ENCODE measurements at places on chromosomes 16 and 17.

GRCh38 chr17:77330602-77331081 lies 189.9 kb downstream of the SEC14L1 start:
- H3K4me3 ChIP-seq = no peak overlapping the region
- H3K4me1 ChIP-seq = no peaks in the 10 kb centered on the region
- H3K27me3 ChIP-seq = no peaks in the 10 kb centered on the region
- peak; percentile 54 for DNase-seq
- no peaks in the 10 kb centered on the region for H3K36me3 ChIP-seq

DNA sequence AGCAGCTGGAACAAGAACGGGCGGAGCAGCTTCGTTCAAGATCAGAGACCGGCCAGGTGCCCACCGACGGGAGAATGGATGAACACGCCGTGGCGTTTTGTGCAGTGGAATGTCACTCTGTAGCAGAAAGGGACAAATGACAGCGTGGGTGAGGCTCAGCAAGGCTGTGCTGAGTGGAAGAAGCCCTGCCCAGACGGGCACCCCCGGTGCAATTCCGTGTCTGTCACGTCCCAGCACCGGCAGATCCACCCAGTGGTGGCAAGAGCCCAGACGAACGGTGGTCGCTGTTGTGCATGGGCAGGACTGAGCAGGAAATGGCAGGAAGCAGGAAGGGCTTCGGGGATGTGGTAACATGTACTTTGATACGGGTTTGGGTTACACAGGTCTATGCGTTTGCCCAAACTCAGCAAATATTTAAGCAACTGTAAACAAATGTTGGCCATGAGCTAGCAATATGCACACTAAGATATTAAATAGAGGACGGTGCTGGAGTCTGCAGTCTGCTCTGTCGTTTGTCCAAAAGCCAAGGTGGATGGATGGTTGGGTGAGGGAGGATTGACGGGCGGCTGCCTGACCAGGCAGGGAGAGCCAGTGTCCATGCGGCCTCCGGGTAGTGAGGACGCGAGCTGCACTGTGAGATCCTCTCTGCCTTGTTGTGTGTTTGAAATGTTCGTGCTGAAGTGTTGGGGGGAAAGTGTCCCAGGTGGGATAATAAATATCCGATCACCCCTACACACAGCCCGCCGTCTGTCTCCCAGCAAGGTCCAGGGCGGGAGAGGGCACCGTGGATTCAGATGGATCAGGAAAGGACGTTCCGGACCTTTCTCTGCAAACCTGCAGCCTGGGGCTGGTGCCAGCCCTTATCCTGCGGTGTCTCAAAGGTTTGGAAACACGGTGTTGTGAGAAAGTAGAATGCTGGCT lies 48.4 kb downstream of the COX4I1 start:
- no peak overlapping the region for H3K4me3 ChIP-seq
- DNase-seq = peak; percentile 34

GRCh38 chr16:85422196-85422631 lies 190.9 kb upstream of the GSE1 start:
- no peaks in the 10 kb centered on the region for H3K4me1 ChIP-seq
- no peaks in the 10 kb centered on the region for H3K36me3 ChIP-seq
- peak; percentile 78 for DNase-seq
- H3K27me3 ChIP-seq = no peaks in the 10 kb centered on the region

GRCh38 chr16:11742093-11742535 lies 543 bp downstream of the TXNDC11 start:
- peak overlapping the region; percentile 81 for H3K27ac ChIP-seq
- DNase-seq = peak; percentile 82
- peak overlapping the region; percentile 92 for H3K4me3 ChIP-seq
- peaks cover 9% of the 10 kb centered on the region for H3K4me1 ChIP-seq
- peaks cover 7% of the 10 kb centered on the region for H3K36me3 ChIP-seq
- no peaks in the 10 kb centered on the region for H3K27me3 ChIP-seq

DNA sequence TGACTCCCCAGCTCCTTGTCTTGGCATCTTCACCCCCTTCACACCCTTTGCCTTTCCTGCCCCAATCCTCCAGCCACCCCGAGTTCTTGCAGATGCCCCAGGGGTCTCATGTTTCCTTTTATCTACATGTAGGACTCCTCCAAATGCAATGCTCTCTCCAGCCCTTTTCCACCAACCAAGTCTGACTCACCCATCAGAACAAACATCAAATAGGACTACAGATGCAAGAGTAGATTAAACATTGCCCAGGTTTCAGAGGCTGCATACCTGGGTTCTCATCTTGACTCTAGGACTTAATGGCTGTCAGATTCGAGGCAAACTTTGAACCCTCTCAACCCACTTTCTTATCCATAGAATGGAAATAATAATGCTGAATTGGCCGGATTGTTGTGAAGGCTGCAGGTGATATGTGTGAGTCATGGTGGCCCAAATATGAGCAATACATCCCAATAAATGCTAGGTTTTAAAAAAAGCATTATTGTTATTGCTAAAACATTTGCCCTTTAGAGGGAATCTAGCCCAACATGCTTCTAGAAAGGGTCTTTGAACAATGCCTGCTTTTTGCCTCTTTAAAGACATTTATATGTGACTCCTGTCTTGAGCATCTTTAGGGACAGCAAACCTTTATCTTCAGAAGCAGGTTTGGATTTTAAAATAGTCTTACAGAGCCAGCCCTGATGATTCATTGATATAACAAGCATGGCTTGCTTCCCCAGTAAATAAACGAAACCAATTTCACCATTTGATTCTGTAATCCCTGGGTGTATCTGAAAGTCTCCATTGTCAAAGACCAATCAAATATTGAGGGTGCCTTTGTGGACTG lies 310.1 kb downstream of the FOXL1 start:
- H3K4me1 ChIP-seq = no peaks in the 10 kb centered on the region
- H3K27me3 ChIP-seq = no peaks in the 10 kb centered on the region
- H3K27ac ChIP-seq = no peak overlapping the region
- H3K36me3 ChIP-seq = no peaks in the 10 kb centered on the region
- H3K4me3 ChIP-seq = no peak overlapping the region

GRCh38 chr16:70395345-70395901 lies 43.5 kb downstream of the ST3GAL2 start:
- H3K4me1 ChIP-seq = no peaks in the 10 kb centered on the region
- peak; percentile 97 for DNase-seq
- H3K27me3 ChIP-seq = no peaks in the 10 kb centered on the region
- no peak overlapping the region for H3K4me3 ChIP-seq
- H3K27ac ChIP-seq = no peak overlapping the region

DNA sequence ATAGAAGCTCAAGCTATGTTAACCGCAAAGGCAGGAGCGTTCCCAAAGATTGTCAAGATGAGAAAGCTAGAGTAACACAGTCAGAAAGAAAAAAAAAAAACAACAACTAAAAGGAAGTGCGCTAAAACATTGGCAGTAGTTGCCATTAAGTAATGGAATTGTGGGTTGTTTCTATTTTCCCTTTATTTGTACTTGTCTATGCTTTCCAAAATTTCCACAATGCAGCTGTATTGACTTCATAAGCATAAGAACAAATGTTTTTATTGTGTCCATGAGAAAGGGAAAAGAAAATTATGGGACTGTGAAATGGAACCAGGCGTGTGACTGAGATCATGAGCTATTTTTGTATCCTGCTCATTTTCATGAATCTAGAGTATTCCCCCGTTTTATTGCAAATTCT lies 153.4 kb downstream of the TMEM114 start:
- no peaks in the 10 kb centered on the region for H3K4me1 ChIP-seq
- no peak overlapping the region for H3K4me3 ChIP-seq
- no peak overlapping the region for H3K27ac ChIP-seq
- no peaks in the 10 kb centered on the region for H3K36me3 ChIP-seq

DNA sequence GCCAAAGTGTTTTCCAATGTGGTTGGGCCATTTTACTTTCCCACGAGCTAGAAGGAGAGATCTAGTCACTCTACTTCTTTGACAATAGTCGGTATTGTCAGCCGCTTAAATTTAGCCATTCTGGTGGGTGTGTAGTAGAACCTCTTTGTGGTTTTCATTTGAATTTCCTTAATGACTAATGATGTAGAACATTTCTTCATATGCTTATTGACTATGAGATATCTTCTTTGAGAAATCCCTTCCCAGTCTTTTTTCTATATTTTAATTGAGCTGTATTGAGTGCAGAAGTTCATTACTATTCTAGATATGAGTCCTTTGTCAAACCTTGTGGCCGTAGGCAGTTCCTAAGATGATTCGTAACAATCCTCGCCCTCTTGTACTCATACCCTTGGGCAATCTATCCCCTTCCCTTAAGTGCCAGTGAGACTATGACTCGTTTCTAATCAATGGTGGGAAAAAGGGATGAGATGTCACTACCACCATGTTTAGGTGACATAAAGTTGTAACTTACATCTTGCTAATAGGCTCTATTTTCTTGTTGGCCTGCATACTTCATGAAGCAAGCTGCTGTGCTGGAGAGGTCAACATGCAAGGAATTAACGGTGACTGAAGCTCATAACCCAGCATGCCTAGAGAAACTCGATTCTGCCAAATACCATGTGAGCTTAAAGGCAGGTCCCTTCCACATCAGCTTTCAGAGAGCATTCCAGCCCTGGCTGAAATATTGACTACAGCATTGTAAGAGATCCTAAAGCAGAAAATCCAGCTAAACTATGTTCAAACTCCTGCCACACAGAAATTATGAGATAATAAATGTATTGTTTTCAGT lies 817.9 kb upstream of the SOX9 start:
- H3K4me1 ChIP-seq = no peaks in the 10 kb centered on the region
- no peaks in the 10 kb centered on the region for H3K27me3 ChIP-seq
- H3K36me3 ChIP-seq = no peaks in the 10 kb centered on the region
- H3K27ac ChIP-seq = no peak overlapping the region
- no peak overlapping the region for H3K4me3 ChIP-seq

GRCh38 chr16:77885571-77886295 lies 97.4 kb downstream of the VAT1L start:
- H3K4me3 ChIP-seq = no peak overlapping the region
- no peaks in the 10 kb centered on the region for H3K36me3 ChIP-seq
- H3K4me1 ChIP-seq = no peaks in the 10 kb centered on the region
- DNase-seq = no peak
- no peaks in the 10 kb centered on the region for H3K27me3 ChIP-seq

DNA sequence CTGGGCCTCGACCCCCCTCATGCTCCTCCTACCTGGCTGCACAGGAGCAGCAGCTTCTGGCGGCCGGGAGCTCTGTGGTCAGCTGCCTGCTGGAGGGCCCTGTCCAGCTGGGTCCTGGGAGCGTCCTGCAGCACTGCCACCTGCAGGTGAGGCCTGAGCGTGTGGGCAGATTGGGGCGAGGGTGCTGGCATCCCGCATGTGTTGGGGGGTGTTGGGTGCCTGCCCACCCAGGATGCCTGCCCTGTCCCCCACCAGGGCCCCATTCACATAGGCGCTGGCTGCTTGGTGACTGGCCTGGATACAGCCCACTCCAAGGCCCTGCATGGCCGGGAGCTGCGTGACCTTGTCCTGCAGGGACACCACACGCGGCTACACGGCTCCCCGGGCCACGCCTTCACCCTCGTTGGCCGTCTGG lies 16.5 kb downstream of the FCSK start:
- H3K27me3 ChIP-seq = no peaks in the 10 kb centered on the region
- H3K27ac ChIP-seq = no peak overlapping the region
- no peak overlapping the region for H3K4me3 ChIP-seq
- H3K4me1 ChIP-seq = no peaks in the 10 kb centered on the region
- no peaks in the 10 kb centered on the region for H3K36me3 ChIP-seq
- DNase-seq = peak; percentile 87

- H3K4me1 ChIP-seq = peaks cover 4% of the 10 kb centered on the region
- no peak overlapping the region for H3K4me3 ChIP-seq
- no peaks in the 10 kb centered on the region for H3K36me3 ChIP-seq
Measured at GRCh38 chr17:74227271-74228080, 14.1 kb downstream of the TTYH2 start.

- H3K36me3 ChIP-seq = no peaks in the 10 kb centered on the region
- no peak overlapping the region for H3K4me3 ChIP-seq
- no peak overlapping the region for H3K27ac ChIP-seq
- no peak for DNase-seq
- no peaks in the 10 kb centered on the region for H3K27me3 ChIP-seq
Measured at GRCh38 chr16:86634292-86634691, 55.9 kb downstream of the FOXL1 start.

DNA sequence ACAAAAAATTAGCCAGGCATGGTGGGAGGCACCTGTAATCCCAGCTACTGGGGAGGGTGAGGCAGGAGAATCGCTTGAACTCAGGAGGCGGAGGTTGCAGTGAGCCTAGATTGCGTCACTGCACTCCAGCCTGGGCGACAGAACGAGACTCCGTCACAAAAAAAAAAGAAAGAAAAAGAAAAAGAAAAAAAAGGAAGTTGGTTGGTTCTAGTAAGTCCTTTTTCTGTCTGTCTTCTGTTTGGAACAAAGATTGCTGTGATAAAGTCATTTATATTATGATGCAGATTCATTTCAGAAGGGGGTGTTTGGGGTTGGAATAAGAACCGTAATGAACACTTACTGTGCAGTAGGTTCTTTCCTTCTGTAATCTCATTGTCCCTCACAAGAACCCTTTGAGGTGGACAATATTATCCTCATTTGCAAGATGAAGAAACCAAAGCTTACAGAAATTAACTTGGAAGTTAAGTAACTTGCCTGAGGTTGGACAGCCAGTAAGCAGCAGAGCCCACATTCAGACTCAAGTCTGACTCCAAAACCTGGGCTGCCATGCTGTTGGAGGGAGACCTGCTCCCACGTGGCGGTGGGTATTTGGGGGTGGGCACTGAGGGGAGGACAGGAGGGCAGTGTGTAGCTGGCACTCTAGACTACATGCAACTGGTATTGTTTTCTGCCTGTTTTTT lies 10.3 kb downstream of the MINK1 start:
- H3K36me3 ChIP-seq = no peaks in the 10 kb centered on the region
- H3K27ac ChIP-seq = no peak overlapping the region
- H3K4me1 ChIP-seq = peaks cover 2% of the 10 kb centered on the region

DNA sequence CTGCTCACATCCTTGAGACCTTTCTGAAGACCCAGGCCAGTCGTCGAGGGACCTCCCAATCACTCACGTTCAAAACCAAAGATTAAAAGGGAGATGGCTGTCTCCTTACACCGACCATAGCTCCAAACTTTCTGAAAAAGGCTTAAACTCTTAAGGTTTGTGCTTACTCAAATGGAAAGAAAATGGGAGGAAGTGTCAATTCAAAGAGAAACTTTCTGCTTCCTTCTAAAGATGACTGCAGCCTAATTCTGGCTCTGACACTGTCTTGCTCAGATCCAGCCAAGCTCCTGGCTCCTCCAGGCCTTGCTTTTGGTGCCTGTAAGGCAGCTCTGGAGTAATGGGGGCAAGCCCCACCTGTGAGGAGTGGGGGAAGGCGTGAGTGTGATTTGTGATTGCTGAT lies 54.9 kb upstream of the WSB1 start:
- no peak overlapping the region for H3K4me3 ChIP-seq
- DNase-seq = no peak
- H3K4me1 ChIP-seq = no peaks in the 10 kb centered on the region
- no peaks in the 10 kb centered on the region for H3K27me3 ChIP-seq
- no peaks in the 10 kb centered on the region for H3K36me3 ChIP-seq

GRCh38 chr17:8163978-8164814 lies 1.4 kb upstream of the VAMP2 start:
- H3K27me3 ChIP-seq = no peaks in the 10 kb centered on the region
- H3K27ac ChIP-seq = peak overlapping the region; percentile 91
- H3K36me3 ChIP-seq = peaks cover 21% of the 10 kb centered on the region
- H3K4me3 ChIP-seq = peak overlapping the region; percentile 78
- DNase-seq = peak; percentile 91

Data from endodermal cell (in vitro differentiated cells).